Endothelial cell (in vitro differentiated cells): ENCODE measurements at places on chromosomes 3 and 15.

- DNase-seq = peak; percentile 18
Observed at GRCh38 chr3:146218880-146219866, 31.7 kb downstream of the PLSCR4 start.

DNA sequence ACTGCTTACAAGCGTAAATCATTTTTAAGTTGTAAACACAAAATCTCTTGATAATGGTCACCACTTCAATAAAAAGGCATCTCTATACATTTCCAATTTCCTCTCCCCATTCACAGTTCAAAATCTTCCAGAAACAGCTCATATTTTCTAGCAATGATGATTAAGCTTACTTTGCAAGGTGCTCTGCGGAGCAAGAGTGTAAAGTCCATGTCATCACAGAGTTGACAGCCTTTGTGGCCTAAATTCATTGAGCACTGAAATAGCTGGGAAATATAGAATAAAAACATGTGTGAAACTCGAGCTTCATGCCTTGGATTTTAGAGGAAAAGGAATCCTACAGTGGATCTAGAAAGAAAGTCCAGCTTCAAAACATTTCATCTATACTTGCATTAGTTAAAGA is 41.8 kb upstream of the ARPP21 start:
- DNase-seq = no peak

- no peak for DNase-seq
Observed at GRCh38 chr3:32373276-32373675, 18.4 kb upstream of the CMTM7 start.

- DNase-seq = no peak
Observed at GRCh38 chr15:68348606-68349005, 71.1 kb downstream of the FEM1B start.

GRCh38 chr3:27613846-27614500 is 108.2 kb downstream of the EOMES start:
- DNase-seq = no peak

GRCh38 chr3:55487381-55488241 is 505 bp upstream of the WNT5A start:
- DNase-seq = peak; percentile 39

DNA sequence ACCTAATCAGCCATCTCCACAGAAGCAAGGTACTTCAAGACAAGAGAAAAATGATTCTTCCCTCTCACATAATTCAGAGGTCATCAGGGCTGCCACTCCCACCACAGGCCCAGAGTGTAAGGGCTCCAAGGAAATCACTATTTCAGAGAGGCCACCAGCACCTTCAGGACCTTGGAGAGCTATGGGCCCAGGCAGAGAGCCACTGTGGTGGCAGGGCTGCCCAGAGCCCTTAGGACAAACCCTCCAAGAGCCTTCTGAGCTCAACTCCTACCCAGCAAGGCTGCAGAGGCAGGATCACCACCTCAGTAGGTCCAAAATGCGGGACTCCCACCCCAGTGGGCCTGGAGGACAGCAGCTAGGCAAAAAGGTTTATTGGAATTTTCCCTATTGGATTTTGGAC is 17.9 kb upstream of the FAN1 start:
- DNase-seq = peak; percentile 46

DNA sequence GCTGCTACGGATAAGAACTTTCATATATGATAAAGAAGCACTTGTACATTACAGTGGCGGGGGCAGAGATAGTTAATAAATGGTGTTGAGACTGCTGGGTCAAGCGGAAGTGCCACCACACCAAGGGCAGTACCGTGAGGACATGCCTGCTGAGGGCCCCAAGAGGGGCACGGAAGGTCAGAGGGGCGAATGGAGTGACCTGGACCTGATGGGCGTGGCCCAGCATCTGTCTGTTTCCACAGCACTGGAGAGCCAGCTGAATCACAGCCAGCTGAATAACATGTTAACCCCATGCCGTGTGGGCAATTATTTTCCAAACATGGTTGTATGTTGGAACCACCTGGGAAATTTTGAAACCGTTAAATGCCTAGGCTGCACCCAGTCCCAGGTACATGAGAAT is 37.2 kb downstream of the ANKDD1A start:
- DNase-seq = no peak

GRCh38 chr15:68154923-68155559 is 50.1 kb downstream of the CALML4 start:
- DNase-seq = peak; percentile 41

- DNase-seq = no peak
Observed at GRCh38 chr3:175266478-175266877, 407.3 kb downstream of the NAALADL2 start.

DNA sequence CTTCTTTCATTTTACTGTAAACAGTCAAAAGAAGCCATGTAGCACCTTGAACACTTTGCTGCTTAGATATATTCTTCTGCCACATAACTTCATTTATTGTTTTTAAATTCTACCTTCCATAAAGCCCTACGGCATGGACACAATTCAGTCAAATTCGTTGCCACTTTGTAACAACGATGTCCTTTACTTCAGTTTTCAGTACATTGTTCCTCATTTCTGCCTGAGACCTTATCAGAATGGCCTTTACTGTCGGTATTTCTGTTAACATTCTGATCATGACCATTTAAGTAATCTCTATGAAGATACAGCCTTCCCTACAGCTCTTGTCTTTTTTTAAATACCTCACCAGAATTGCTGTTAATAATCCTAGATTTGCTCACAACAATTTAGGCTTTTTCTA is 466.9 kb downstream of the NAALADL2 start:
- DNase-seq = no peak

GRCh38 chr15:32994810-32995424 is 199.6 kb downstream of the FMN1 start:
- no peak for DNase-seq

DNA sequence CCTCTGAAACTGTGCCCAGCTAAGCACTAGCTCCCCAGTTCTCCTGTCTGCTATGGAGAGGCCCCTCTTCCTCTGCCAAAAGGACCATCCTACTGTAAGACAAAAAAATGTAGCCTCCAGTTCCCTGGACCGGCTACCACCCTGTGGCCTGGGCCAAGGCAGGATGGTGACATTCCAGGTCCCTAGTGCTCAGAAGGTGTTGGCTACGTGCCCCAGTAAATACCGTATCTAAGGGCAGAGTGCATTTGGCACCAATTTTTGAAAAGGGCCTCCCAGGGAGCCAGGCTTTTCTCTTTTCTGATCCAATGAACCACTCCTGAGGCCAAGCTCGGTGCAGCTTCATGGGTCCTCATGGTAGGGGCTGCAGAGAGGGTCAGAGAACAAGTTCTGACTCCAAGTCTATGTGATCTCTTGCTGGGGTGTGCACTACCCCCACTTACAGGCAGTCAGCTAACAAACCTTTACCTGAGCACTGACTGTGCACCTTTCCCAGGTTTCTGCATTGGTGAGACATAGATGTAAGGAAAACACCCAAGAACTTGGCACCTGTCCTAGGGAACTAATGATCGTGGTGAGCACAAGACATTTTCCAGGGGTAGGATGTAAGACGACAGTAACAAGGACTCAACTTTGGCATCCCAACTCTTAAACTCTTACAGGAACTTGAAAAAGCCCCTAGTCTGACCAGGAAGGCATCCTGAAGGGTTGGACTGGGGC is 32.6 kb downstream of the TLE3 start:
- no peak for DNase-seq
